PC-9 (cell line): ENCODE measurements at places on chromosomes 2 and 18. TPM values are rescaled to one million over a fixed set of nuclear protein-coding genes. Genes with fewer than 3 reads are reported as not detected.

Gene TUBB8B
- not detected in 2 replicates for total RNA-seq

Gene CCDC85A
- total RNA-seq = 0.10 TPM in 1 of 2 replicates, not detected in the other

Gene ITGB6
- 24.3 and 30.6 TPM in 2 replicates for total RNA-seq

Gene WNT10A
- total RNA-seq = 1.2 and 2.3 TPM in 2 replicates

GRCh38 chr2:58448065-58448507 lies 207.0 kb upstream of the FANCL start:
- no peaks in the 10 kb centered on the region for H3K36me3 ChIP-seq
- peak; percentile 64 for DNase-seq
- H3K4me3 ChIP-seq = no peak overlapping the region

- no peak for DNase-seq
- H3K4me1 ChIP-seq = no peaks in the 10 kb centered on the region
- no peaks in the 10 kb centered on the region for H3K27me3 ChIP-seq
- no peaks in the 10 kb centered on the region for H3K36me3 ChIP-seq
Measured at GRCh38 chr2:213007290-213007838, 144.0 kb downstream of the IKZF2 start.

- peaks cover 11% of the 10 kb centered on the region for H3K4me1 ChIP-seq
- no peak for DNase-seq
- no peak overlapping the region for H3K4me3 ChIP-seq
Measured at GRCh38 chr2:173359231-173359630, 4.6 kb downstream of the CDCA7 start.

DNA sequence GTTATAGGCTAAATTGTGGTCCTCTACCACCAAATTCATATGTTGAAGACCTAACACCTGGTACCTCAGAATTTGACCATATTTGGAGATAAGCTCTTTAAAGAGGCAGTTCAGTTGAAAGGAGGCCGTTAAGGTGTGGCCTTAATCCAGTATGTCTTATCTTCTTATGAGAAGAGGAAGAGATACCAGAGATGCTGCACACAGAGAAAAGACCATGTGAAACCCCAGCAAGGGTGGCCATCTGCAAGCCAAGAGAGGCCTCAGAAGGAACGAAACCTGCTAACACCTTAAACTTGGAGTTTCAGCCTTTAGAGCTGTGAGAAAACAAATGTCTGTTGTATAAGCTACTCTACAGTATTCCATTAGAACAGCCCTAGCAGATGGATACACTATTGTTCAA lies 528.1 kb upstream of the DCC start:
- no peak overlapping the region for H3K4me3 ChIP-seq
- no peaks in the 10 kb centered on the region for H3K4me1 ChIP-seq
- no peaks in the 10 kb centered on the region for H3K27me3 ChIP-seq
- DNase-seq = no peak
- H3K36me3 ChIP-seq = no peaks in the 10 kb centered on the region

DNA sequence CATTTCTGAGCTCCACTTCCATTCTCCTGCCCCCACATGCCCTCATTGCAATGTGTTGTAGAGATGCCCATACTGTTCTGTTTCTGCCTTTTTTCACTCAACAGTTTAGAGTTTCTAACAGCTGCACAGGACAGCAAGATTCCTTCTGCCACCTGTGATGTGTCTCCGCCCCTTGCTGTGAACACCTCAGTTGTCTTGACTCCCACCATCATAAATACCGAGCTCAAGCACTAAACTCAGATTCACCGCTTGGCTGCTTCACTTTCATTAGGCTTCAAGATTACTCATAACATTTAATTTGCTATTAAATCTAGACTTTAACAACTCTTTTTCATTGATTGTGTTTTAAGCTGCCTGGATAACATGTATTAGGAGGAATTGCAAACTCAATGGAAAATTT lies 141.0 kb downstream of the MAP2 start:
- H3K36me3 ChIP-seq = no peaks in the 10 kb centered on the region
- DNase-seq = no peak
- no peaks in the 10 kb centered on the region for H3K4me1 ChIP-seq
- no peak overlapping the region for H3K4me3 ChIP-seq
- H3K27me3 ChIP-seq = no peaks in the 10 kb centered on the region
